Fibroblast of skin of scalp (primary cell): ENCODE measurements at places on chromosomes 3 and 15.
A peak's percentile ranks its signal among the peaks of the same experiment; 100 is the strongest.

- no peak for DNase-seq
Observed at GRCh38 chr15:70337277-70338186, 239.8 kb upstream of the TLE3 start.

DNA sequence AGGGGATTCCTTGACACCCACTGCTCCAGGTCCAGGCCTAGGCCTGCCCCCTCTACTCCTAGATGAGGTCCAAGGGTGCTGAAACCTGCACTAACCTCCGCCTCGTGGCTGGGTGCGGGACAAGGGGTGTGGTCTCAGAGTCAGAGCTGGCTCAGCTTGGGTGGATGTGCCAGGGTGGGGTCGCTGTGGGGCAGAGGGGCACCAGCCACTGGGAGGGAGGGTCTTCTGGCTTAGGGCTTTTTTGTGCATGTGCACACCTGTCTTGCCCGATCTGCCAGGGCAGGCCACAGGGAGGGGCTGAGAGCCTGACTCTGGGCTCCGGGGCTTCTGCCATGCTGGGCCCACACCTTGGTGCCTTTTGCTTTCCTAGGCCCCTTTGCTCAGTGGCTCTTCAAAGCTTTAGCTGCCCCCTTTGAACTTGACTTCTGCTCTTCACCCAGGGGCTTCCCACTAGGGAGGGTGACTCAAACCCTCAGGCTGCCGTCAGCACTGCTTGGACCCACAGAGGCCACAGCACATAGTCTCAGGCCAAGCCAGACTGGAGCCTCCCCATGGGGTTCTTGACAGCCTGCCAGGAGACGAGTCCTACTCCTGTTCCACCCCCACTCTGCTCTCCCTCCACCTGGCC lies 73.0 kb downstream of the KLF13 start:
- DNase-seq = peak; percentile 60

GRCh38 chr15:95368755-95369601 lies 961.5 kb upstream of the NR2F2 start:
- DNase-seq = no peak

- DNase-seq = peak; percentile 51
Observed at GRCh38 chr15:69126054-69126469, 34.4 kb upstream of the GLCE start.

DNA sequence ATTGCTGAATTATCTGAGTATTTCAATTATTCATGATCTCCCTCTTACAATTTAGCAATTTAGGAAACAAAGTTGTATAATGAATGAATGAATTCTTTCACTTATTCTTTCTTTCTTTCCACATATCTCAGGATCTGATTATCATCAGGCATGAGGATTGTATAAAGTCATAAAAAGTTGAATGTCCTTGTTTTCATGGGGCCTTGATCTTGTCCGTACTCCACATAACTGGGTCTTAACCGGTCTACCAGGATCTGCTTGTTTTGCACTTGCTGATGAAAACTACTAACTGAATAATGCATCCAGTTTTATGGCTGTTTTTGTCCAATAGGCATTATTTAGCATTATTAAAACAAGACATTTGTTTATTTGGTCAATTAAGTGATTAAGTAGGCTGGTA lies 12.6 kb downstream of the C3orf85 start:
- no peak for DNase-seq

GRCh38 chr15:43932907-43933306 lies 106.1 kb downstream of the WDR76 start:
- DNase-seq = no peak

GRCh38 chr3:189632242-189632641 lies 1.1 kb downstream of the TP63 start:
- DNase-seq = no peak

DNA sequence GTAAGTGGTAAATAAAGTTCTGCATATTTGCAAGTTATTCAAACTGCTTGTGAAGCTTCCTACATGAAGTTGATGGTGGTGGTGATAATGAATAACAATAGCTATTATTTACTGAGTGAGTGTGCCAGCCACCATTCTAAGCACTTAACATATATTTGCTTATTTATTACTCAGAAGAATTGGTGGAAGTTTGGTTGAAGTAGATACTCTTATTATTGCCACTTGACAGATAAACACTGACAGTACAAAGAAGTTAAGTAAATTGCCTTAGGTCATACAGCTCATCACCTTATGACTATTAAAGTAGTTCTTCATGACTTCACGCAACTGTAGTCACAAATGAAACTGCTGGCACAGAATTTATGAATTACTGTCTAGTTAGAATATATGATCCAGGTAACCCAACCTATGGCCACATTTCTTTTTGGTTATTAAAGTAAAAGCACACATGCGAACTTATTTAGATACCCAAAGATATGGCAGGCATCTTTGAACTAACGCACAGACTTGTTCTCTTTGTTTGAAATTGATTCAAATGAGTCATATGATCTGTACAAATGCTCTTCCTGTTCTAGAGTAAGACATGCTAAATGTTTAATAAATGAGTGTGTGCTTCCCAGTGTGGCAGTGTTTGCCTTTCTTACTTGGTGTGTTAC lies 99.8 kb upstream of the NR2F2 start:
- peak; percentile 3 for DNase-seq

DNA sequence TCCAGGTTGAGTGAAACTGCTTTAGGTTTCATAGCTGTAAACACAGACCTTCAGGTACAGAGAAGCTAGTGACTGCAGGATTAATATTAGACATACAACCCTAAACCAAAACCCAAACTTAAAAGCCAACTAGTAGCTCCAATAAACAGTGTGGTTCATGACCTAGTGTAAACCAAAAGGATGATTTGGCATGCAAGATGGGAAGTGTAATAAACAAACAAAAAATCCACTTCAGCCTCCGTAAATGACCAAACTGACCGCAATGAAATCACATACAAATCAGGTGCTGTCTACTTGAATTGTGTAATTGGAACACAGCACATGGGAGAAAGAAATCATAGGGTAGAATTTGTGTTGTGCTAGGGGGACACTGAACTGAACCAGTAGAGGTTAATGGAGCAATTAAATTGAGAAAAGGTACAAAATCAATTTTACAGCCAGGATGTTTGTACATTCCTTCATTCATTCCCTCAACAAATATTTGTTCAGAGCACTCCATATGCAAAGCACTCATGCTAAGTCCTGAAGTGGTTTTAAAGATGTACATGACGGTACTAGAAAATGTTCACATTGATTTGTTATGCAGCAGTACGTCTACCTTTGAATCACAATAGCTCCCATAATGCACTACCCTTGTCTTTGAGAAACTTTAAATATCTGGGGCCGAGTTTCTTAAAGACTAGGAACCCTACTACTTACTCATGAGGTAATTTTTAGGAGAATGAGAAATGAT lies 21.4 kb upstream of the CHST2 start:
- no peak for DNase-seq

- DNase-seq = peak; percentile 38
Observed at GRCh38 chr3:27353221-27353620, 16.0 kb downstream of the NEK10 start.

DNA sequence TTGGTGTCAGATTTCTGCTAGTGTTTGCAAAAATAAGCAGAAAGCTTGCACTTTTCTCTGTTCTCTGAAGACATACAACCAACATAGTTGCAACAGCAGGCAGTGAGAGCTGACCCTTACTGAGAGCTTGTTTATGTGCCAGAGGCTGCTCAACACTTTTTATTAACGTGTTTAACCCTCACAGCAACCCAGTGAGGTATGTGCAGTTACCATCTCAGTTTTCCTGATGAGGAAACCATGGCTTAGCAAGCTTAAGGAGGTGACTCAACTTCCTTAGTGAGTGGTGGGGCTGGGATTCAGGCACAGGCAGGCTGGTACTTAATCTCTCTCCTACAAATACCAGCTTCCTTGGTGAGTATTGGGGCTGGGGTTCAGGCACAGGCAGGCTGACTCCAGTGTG lies 158.1 kb upstream of the CTDSPL start:
- peak; percentile 25 for DNase-seq

GRCh38 chr15:55255714-55256113 lies 33.9 kb downstream of the RAB27A start:
- no peak for DNase-seq

DNA sequence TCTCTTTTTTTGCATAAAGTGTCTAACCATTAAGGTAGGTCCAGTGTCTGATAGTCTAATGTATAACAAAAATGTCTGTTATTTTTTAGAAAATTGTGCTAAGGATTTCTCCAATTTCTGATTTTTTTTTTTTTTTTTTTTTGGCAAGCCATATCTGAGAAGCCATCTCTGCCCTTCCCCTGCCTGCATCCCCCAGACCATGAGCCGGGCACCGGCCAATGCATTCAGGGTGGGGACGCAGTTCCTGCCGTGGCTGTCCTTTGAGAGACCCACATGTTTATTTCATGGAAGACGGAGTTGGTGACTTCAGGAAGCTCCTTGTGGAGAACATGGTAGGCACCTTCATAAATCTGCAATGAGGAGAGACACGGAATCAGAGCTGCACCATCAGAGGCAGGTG lies 19.2 kb downstream of the ABTB1 start:
- DNase-seq = no peak

- DNase-seq = peak; percentile 22
Observed at GRCh38 chr15:91099616-91099994, 452 bp upstream of the SV2B start.

DNA sequence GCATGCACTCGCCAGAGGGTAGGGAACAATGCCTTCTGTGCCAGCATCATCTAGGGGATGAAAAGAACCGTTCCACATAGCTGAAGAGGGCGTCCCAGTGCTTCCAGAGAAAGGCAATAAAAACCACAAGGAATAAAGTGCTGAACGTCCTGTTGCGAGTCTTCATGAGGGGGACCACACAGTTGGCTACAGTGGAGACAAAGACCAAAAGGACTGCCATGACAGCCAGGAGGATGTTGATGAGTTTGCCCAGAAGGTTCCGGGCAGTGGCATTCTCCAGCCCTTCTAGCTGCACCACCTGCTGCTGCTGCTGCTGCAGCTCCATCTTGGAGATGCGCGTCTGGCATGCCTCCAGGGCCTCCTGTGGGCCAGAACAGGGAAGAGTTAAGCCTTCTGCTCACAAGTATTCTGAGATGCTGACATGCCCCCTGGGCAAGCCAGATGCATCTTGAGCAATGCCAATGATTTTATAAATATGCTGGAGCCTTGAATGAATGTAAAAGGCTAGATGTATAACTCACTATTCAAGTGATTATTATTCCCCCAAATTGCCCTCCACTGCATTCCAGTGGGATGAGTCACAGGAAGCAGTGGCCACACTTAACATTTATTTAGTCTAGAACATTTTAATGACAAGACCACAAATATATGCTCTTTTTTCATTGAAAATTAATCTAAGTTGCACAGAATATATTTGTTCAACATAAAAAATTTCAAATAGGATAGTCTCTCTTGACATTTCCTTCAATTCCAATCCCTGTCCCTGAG lies 45.1 kb upstream of the PLXND1 start:
- peak; percentile 97 for DNase-seq

- no peak for DNase-seq
Observed at GRCh38 chr15:88535100-88535499, 11.4 kb downstream of the DET1 start.

DNA sequence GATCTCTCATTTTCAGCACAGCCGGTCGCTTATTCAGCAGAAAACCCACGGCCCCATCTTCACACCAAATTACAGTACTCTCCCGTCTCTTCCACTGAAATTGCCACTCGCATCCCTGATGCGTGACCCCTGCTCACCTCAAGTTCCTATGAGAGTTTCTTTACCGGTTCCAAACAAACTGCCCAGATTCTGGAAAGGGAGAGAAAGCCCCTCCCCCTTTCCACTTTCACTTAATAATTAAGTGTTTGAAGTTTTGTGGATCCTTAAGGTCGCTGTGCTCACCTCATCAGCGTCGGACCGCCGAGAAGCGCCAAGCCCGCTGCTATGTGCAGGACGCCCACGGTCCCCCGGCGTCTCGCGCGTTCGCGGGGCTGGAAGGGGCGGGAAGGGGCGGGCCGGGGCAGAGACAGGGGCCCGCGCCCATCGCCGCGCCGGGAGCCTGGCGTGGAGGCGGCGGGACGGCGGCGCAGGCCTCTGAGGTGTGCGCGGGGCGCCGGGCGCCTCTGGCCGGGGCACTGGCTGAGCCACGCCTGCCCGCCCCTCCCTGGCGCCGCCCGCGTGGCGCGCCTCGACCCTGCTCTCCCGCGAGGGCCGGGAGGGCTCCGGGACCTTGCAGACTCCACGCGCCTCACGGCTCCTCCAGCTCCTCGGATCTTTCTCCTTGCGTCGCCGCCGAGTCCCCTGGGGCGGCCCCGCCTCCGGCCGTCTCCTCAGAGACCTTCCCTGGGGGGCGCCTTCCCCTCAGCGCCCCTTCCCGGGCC lies at the start of gene GPR156:
Gene GPR156 (minus strand): TSS at position 476 of the 761 bp plus-strand sequence. CDS start 41,124 bp downstream, outside the sequence.
- DNase-seq = peak; percentile 37

- no peak for DNase-seq
Observed at GRCh38 chr3:174335910-174336309, 523.2 kb upstream of the NAALADL2 start.
